Left ventricle myocardium superior (tissue), 1 donor: ENCODE measurements at places on chromosomes 13 and 19.

GRCh38 chr13:34435338-34435737 is 506.7 kb upstream of the NBEA start:
- no peak for DNase-seq

DNA sequence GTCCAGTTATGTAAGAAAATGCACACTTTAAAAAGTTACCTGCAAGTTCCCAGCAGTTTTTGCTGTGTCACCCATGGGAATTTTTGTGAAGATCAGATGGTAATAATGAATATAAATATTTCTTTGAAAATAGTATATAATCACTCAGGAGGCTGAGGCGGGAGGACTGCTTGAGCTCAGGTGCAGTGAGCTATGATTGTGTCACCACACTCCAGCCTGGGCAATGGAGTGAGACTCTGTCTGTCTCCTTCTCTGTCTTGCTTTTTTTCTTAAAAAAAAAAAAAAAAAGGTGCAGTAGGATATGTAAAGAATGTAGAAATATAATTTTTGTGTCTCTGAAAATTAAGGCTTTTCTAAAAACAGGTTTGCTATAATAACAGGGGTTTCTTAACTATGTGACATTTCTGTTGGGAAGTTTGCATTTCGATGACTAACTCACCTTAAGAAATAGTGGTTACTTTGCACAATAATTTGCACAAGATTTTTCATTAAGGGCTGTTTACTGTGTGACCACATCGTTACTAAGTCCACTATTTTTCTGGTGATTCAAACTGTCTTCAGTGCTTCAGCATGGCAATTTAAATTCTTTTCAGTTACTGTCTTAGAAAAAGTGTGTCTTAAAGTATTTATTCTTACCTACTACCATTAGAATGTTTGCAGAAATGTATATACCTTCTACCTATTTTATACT is 37.3 kb downstream of the DNAJC3 start:
- no peak for DNase-seq

DNA sequence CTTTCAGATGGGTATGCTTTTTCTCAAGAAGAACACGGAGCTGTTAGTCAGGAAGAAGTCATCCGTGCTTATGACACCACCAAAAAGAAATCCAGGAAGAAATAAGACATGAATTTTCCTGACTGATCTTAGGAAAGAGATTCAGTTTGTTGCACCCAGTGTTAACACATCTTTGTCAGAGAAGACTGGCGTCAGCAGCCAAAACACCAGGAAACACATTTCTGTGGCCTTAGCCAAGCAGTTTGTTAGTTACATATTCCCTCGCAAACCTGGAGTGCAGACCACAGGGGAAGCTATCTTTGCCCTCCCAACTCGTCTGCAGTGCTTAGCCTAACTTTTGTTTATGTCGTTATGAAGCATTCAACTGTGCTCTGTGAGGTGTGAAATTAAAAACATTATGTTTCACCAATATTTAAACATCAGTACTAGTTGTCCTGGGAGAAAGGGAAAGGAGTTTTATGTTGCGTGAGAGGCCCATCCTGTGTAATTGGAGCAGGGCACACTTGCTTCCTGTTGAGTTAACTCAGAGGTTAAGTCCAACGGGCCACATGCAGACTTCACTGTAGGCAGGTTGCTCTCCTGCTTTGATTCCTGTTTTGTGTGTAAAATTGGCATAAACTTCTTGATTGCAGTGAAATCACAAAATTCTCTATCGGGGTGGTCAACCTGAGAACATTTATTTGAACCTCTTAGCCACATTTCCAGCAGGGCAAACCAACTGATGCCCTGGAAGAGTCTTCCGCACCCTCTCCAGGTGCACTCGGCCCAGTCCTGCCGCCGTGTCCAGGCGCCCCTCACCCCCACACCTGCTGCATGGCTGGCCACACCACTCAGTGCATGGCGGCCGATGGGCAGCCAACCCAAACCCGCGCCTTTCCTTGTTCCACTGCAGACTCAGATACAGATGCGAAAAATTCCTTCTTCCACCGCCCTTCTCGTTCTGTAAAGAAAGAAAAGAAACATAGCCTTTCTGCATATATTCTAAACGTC is 31.6 kb downstream of the SHISA2 start:
- no peak for DNase-seq

- no peak for DNase-seq
These were observed 97.2 kb upstream of the ARHGEF7 start for GRCh38 chr13:111017755-111018459.

DNA sequence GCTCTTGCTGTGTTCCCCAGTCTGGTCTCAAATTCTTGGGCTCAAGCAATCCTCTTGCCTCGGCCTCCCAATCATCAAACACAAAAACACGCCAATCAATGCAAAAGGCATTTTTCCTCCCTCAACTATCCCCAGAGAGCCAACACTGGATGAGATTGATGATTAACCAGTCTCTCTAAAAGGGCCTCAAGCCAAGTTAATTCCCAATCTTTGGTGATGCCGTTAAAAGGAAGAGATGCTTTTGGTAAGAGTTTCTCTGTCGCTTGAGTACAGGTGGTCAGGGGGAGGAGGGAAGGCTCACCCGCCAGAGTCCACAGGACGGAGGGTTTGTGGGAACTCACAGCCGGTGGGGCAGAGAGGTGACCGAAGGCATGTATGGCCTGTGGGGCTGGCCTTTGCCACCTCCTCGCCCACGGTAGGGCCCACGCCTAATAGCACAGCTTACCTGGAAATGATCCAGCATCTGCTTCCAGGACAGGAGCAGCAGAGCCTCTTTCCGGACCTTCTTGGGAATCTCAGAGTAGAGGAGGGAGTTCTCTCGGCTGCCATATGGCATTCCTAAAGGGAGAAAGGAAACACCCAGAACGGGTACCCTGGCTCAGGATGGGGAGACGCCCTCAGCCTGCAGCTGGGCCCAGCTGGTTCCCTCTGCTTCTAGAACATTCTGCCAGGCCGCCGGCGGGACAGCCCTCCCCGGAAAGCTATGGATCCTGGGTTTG is 18.1 kb downstream of the DPP9 start:
- peak; percentile 73 for DNase-seq
